Panc1 (cell line): ENCODE measurements at places on chromosomes 13 and 19.

DNA sequence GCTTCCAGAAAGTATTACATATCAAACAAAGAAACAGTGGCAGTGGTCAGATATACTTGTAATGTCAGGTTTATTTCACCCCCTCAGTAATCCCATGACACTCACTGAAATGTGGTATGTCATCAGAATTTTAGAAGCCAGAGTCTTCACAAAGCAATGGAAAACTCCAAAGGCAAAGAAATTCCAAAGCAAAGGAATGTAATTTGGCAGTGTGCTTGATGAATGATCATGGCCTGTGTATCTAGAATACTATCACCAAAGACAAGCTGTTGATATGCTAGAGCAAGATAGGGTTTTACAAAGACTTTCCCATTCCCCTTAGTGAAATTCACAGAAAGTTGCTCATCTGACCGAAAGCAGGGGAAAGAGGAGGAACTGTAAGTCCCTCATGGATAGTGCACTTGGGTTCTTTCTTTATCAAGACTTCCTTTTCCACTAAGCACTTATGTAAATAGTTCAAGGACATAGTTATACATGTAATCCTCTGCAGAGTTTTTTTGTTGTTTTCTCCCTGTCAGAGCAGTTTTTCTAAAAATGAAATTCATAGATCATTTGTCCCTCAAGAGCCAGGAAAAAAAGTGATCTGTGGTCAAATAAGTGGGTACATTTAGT, 243.4 kb downstream of the NHLRC3 start:
- no peak for DNase-seq

GRCh38 chr13:41032691-41033376, 13.7 kb upstream of the ELF1 start:
- no peak for DNase-seq

- DNase-seq = no peak
These were observed 68.7 kb downstream of the ZNF726 start for GRCh38 chr19:23983406-23983805.

GRCh38 chr19:38673030-38673429, 25.6 kb downstream of the ACTN4 start:
- DNase-seq = no peak

- DNase-seq = no peak
These were observed 1.3 kb downstream of the ITGBL1 start for GRCh38 chr13:101453784-101454201.

DNA sequence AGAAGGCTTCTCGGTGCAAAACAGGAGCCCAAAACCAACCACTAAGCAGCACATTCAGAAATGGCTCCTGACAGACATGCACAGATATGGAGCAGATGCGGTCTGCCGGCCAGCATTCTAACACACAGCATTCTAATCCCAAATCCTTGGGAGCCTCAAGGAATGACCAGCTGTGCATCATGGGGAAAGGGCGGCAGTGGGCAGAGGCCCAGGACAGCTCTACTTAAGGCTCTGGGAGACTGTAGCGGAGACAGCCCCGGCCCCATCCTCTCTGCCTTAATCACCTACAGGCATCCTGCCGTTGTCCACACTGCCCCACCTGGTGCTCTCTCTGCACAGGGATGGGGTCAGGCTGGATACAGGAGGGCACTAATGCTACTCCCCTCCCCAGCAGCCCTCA, 1016.0 kb downstream of the UQCRFS1 start:
- no peak for DNase-seq

GRCh38 chr19:35348911-35349611, 1.4 kb downstream of the FFAR1 start:
- DNase-seq = no peak

DNA sequence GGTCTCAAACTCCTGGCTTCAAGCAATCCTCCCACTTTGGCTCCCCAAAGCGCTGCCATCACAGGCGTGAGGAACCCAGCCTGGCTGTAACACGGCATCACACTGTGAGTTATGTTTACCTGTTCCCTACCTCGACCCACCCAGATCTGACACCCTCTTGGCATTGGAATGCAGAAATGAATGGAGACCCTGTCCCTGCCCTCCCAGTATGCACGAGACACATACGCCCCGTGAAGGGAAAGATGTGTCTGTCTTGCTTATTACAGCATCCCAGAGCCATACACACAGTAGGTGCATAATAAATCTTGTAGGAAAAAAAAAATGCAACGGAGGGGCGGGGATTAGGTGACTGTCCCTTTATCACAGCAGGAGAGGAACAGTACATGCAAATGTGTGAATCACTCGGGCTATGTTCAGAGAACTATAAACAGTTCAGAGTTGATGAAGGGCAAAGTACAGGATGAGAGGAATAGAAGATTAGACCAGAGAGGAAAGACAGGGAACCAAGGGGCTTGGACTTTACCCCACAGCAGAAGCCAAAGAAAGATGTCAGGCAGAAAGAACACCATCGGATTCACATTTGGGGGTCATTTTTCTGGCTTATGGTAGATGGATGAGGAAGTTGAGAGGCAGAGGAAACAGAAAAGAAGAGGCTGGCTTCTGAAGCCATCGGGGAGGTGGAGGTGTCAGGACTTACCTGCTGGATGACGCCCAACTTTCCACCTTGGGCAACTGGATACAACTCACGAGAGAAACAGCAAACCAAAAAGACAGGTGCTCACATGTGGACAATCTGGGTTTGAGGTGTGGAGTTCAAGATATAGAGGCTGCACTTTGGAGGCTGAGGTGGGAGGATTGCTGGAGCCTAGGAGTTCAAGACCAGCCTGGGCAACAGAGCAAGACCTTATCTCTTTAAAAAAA, 94.3 kb downstream of the INSR start:
- DNase-seq = no peak

- no peak for DNase-seq
These were observed 340.9 kb upstream of the SGCG start for GRCh38 chr13:22839603-22840530.

DNA sequence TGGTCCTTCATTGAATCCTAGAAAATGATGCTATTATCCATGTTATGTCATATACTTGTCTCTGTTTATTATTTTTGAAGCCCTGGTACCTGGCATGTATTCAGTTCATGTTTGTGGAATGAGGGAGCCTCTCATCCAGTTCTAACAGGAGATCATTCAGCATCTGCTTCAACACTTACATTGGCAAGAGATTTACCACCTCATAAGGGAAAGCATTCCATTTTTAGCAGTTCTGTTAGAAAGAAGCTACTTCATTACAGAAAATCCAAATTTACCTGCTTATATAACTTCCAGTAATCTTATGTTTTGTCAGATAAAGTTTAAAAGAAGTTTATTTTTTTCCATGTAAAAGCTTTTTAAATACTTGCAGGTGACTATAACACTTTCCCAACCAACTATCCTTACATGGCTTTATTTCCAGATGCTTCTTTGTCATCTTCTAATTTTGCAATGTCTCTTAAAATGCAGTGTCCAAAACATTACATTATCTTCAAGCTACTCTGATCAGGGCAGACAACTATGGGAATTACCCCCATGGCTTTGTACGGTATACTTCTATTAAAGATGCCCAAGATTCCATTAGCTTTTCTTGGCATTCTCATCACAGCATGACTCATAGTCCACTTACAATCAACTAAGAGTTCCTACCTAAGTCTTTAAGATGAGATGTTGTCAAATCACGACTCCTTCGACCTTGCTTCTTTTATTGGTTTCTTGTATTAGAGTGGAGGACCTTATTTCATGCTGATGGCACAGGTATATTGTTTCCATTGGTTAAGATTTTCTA, 262.1 kb downstream of the PCDH9 start:
- DNase-seq = no peak

DNA sequence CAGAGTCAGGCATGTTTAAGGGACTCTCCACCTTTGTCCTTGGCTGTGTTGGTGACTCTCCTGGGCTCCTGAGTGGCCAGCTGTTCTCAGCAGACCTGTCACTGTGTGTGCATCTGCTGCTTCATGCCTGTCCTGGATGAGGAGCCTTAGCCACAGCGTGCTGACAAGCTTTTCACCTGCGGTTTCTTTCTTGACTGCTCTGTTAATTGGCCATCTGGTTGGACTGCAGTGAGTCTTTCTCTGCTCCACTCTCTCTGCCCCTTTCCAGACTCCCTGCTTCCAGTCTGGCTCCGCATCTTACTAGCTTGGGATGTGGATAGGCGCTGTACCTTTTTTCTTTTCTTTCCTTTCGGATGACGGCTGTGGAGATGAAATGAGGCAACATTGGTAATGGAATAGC, 38.8 kb downstream of the POLR1D start:
- DNase-seq = no peak

- DNase-seq = no peak
These were observed 438.7 kb upstream of the ARGLU1 start for GRCh38 chr13:107006661-107007060.

DNA sequence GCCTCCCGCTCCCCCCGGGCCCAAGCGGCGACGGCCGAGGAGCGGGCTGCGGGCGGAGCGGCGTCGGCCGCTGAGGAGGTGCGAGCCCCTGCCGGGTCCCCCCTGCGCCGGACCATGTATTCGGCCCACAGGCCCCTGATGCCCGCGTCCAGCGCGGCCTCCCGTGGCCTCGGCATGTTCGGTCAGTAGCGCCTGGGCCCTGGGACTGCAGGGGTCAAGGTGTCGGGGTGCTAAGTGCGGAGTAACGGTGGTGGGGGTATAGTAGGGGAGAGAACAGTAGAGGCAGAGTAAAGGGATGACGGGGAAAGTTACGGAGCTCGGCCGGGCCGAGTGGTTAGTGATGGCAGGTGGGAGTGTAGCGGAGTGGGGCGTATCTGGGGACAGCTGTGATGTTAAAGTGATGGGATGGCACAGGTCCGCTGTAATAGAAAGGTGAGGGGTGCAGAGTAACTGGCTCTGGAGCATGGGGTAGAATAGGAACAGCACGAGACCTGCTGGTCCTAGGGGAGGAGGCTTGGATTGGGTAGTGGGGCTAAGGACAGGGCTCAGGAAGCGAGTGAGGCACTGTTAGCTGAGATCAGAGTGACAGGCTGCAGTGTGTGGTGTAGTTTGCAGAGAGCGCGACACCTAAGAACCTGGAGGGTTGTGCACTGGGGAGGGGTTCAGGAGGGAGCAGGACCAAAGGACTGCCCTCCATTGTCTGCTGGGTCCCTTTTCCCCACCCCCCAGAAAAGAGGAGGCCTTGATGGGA, 15.7 kb downstream of the CIC start:
- no peak for DNase-seq

DNA sequence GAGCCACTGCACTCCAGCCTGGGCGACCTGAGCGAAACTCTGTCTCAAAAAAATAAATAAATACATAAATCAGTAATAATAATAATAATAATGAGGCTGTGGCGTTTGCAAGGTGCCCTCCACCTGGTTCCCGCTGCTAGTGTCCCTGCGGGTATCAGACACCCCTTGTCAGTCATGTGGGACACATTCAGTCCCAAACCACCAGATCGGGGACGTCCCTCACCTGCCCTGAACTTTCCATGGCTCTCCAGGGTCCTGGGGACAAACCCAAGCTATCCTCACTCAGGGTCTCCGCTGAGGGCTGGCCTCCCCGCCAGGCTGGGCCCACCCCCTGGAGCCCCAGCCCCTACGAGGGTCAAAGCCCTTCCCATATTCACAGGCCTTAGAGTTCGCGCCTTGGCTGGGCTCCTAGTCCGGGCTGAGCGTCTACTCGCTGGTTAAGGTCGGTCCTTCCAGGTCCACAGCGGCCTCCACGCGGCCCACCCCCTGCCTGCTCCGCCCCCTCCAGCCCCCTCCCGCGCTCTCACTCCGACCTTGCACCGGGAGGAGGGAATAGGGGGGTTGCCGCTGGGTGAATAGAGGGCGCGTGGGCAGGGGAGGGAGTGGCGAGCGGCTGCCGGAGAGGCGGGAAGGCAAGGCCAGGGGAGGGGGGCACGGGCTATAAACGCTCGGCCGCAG, 349 bp upstream of the KISS1R start:
- DNase-seq = no peak

- DNase-seq = no peak
These were observed 93.2 kb upstream of the C1QTNF9B start for GRCh38 chr13:23990455-23990854.

GRCh38 chr13:40624986-40625385, 41.5 kb downstream of the FOXO1 start:
- no peak for DNase-seq

DNA sequence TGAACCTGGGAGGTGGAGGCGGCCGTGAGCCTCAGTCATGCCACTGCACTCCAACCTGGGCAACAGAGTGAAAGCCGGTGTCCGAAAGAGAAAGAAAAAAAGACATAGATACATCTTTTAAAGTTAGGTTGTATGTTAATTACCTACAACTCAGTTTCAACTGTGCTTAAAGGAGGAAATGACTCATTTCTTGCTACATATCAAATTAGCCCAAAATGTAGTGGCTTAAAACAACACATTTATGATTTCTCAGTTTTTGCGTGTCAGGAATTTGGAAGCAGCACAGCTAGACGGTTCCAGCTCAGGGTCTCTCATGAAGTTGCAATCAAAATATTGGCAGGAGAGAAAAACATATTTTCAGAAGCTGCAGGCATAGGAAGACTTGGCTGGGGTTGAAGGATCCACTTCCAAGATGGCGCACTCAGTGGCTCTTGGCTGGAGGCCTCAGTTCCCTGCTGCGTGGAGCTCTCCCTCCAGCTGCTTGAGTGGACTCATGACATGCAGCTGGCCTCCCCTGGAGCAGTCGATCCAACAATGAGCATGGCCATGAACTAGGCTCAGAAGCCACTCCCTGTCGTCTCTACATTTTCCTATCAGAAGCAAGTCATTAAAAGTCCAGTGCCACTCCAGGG, 7.1 kb downstream of the LDLR start:
- no peak for DNase-seq

GRCh38 chr13:50801087-50801931, 42.2 kb downstream of the DLEU7 start:
- DNase-seq = peak; percentile 38

- DNase-seq = no peak
These were observed 103.7 kb upstream of the EDNRB start for GRCh38 chr13:78022164-78022877.

- no peak for DNase-seq
These were observed 13.2 kb downstream of the ING1 start for GRCh38 chr13:110726726-110727125.

- DNase-seq = no peak
These were observed 10.3 kb downstream of the TBCB start for GRCh38 chr19:36125557-36125956.

- DNase-seq = no peak
These were observed 45.9 kb downstream of the SUGP2 start for GRCh38 chr19:18987456-18987855.

GRCh38 chr19:18639706-18640243, 2.9 kb downstream of the KLHL26 start:
- DNase-seq = no peak

DNA sequence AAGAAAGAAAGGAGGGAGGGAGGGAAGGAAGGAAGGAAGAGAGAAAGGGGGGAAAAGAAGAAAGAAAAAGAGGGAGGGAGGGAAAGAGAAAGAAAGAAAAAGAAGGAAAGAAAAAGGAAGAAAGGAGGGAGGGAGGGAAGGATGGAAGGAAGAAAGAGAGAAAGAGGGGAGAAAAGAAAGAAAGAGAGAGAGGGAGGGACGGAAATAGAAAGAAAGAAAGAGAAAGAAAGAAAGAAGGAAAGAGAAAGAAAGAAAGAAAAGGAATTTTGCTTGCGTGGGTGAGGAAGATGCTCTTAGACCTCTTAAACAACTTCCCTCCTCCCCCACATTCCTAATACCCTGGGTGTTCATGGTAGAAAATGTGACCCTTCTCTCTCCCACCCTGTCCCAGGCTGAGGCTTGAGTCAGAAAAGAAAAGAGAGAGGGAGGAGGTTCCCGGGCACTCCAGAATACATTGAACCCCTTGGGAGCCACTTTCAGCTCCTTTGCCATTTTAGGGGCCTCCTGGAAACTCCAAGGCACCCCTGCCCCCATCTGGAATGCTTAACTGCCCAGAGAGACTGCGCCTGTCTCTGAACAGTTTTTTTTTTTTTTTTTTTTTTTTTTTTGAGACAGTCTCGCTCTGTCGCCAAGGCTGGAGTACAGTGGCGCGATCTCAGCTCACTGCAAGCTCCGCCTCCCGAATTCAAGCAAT, 9.2 kb upstream of the KANK3 start:
- DNase-seq = no peak
